CD4-positive, alpha-beta T cell (primary cell): ENCODE measurements at places on chromosomes 5 and 9.

DNA sequence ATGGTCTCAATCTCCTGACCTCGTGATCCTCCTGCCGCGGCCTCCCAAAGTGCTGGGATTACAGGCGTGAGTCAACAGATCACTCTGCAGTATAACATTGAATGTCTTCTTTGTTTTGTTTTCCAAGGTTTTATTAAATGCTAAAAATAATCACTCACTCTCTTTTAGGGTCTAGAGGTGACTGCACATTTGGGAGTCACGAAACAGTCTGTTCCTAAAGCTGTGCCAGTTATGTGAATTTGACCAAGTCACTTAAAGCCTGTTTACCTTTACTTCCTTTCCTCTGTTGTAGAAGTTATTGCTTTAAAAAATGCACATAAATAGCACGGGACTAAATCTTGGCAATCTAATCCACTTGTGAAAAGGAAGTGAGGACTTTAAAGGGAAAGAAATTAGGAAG is 304.9 kb upstream of the PTGER4 start:
- DNase-seq: no peak

- no peak for DNase-seq
Observed at GRCh38 chr9:115353681-115354080, 235.7 kb upstream of the TNC start.

DNA sequence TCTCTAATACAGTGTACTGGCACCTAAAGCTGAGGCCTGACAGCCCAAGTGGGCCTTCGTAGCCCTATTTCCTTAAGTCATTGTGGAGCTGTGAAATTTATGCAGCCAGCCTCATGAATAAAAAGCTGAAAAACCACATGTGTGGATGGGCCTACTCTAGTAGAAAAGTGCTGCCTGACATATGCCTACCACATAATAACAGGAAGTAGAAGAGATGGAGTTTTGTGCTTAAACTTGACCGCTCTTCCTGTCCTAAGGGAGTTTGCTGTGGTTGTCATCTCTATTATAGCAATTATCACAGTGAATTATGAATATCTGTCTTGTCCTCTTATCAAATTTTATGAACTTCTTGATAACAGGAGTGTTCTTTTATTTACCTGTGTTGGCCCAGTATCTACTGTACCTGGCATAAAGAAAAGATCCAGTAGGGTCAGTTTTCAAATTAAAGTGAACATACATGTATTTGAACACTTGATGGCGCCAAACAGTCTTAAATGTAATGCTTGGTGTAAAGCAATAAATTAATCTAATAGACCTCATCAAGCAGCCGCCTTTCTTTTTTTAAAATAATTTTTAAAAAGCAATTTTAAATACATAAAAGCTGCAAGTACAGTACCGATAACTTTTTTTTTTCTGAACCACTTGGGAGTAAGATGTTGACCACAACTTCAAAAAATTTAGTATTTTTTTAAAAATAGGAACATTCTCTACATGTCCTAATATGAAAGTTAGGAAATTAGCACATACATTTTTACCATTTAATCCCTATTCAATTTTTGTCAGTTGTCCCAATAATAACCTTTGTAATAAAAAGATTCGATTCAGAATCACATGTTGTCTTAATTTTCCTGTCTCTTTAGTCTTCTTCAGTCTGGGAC is 51.0 kb downstream of the FKTN start:
- DNase-seq: no peak

GRCh38 chr9:74025402-74025925 is 471.7 kb upstream of the RORB start:
- DNase-seq: no peak

- DNase-seq: no peak
Observed at GRCh38 chr5:15704397-15704947, 204.5 kb downstream of the FBXL7 start.

- no peak for DNase-seq
Observed at GRCh38 chr5:52582313-52582712, 205.4 kb upstream of the ITGA1 start.

GRCh38 chr5:77621440-77621839 is 17.1 kb downstream of the OTP start:
- no peak for DNase-seq

DNA sequence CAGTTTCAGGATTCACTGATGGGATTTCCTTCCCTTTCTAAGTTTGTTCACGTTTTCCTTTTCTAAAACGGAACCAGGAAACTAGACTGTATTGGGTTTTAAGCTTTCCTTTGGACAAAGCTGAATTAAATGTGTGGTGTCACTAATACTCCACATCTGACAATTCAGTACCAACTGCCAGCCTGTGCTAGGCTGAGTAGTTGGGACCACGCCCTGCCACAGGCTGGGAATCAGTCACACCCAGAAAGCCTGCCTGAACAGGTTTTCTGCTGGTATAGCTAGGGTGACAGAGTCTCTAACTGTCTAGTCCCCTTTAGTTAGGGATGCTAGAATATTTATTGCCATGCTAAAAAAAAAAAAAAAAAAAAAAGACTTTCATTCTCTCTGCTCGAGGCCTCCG is 15.6 kb downstream of the SPACA9 start:
- DNase-seq: no peak

GRCh38 chr5:168047043-168047668 is 244.3 kb upstream of the WWC1 start:
- DNase-seq: no peak

DNA sequence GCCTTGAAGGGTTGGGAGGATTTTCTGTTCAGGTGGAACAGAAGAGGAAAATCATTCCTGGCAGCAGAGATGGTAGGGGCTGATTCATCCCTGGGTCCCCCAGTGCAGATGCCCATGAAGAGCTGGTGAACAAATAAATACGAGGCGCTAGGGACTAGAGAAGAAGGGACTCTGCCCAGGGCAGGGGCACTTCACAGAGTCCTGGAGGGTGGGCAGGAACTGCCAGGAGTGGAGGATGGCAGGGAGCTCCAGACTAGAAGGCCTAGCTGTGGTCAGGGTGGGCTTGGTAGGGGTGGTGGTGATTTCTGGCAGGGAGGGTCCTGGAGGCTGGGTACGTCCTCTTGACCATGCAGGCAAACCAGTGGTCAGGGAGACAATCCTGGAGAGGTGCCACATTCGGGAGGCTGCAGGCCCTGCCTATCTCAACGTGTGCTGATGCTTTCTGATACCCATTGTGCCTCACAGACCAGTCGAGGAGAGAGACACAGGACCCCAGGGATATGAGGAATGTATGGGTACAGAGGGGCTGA is 69.9 kb downstream of the CRB2 start:
- DNase-seq: no peak

DNA sequence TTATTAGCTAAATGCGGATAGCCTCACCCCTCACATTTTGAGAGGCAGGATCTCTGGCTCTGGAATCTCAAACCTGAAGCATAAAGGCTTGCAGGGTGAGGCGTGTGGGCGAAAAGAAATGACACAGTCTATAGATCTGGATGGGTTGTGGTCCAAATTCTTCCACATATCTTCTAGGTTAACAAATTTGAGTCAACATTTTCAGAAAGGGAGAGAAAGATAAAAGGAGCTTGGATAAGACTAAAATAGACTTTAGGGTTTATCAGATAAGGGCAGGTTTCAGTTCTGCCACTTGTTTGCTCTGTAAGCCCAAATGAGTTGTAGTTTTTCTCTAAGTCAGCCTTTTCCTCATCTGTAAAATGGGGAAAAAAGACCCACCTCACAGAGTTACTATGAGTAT is 220.9 kb downstream of the TRIM32 start:
- DNase-seq: no peak

GRCh38 chr5:4740156-4740555 is 400.0 kb upstream of the ADAMTS16 start:
- DNase-seq: no peak

DNA sequence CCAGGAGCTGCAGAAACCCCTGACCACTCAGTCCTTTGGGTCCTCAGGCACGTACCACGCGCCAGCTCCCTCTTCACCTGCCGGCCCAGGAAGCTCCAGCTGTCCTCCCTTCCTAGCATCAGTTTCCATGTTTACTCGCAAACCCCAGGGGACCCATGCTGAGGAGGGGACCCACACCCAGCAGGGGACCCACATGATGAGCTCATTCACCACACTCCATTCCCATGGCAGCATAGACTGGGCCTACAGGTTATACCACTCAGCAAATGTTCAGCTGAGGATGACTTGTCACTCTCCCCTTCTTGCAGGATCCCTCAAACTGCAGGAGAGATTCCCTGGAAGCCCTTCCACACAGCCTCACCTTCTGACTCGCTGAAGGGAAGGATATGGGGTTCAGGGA is 73.5 kb upstream of the GALNT10 start:
- no peak for DNase-seq

DNA sequence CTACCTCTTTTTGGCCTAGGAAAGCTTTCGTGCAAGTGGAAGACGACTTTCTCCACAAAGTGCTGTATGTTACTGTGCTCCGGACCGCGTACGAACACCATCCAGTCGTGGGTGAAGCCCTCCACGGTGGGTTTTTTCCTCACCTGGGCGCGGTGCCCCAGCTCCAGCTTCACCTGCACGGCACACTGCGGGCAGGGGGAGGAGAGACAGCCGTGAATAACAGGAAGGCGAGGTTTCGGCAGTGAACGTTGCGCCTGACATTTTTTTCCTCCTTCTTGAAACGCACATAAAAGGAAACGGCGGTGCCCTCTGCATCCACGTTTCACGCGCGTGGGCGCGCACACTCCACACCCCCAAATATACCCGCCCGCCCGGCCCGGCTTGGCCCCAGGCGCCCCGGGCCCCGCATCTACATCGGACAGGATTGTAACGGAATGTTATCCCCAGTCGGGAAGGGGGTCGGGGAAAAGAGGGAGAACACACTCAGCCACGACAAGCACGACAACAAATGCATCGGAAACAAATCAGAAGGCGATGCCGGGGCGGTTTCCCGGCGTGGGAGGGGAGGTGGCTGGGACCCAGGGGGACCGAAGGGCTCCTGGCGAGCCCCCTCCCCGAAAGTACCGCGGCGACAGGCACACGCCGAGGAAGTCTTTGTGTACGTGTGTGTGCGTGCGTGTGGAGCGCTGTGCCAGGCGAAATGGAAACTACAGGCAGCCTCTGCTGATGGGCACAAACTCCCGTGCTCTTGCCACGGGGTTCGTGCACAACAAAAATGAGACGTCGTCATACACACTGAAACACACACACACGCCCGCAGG is 1.4 kb downstream of the MLLT3 start:
- peak; percentile 80 for DNase-seq

DNA sequence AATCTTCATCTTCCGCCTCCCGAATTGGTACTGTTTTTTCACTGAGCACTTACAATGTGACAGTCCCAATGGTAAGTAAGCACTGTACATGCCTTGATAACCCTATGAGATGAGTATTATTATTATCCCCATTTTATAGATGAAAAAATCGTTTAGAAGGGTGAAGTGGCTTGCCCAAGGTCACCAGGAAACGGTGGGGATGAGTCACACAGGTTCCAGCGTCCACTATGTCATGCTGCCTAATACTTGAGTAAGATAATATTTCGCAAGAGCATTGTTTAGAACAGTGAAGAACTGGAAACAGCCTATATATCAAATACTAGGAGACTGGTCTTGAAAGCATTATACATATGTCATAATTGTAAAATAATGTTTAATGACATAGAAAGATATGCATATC is 12.9 kb downstream of the HAND1 start:
- DNase-seq: no peak

DNA sequence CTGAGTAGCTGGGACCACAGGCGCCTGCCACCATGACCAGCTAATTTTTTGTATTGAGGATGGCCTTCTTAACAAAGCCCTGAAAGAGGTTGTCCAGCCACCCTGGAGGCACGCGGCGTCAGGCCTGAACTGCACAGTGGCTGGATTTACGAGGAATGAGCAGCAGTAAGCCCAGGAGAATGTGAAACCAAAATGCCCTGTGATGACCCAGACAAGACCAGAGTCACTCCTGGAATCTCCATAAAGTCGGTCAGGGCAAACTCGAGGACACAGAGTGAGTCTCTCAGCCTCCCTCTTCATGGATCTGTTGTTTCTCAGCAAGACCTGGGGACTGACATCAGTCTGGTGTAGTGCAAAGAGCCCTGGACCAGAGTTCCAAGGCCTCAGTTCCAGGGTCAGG is 53.2 kb upstream of the C5orf58 start:
- no peak for DNase-seq

DNA sequence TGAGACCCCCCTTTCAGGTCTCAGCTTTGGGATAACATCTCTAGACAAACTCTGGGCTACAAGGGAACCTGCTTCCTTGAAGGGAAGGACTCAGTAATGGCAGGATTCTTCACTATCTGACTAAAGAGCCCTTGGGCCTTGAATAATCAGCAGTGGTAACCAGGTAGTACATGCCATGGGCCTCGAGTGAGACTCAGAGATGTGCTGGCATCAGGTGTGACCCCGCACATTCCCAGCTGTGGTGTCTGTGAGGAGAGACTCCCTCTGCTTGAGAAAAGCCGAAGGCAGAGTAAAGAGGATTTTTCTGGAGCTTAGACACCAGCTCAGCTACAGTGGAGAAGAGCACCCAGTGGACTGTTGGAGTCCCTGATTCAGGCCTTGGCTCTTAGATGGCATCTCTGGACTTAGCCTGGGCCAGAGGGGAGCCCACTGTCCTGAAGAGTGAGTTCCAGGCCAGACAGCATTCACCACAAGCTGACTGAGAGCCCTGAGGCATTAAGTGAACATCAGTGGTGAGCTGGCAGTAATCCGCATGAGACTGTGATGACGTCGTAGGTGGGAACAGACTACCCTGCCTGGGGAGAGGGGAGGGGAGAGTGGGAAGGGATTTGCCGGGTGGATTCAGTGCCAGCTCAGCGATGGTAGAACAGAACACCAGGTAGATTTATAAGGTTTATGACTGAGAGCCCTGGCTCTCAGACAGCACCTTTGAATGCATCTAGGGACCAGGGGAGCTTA is 5.3 kb upstream of the ZNF782 start:
- no peak for DNase-seq

DNA sequence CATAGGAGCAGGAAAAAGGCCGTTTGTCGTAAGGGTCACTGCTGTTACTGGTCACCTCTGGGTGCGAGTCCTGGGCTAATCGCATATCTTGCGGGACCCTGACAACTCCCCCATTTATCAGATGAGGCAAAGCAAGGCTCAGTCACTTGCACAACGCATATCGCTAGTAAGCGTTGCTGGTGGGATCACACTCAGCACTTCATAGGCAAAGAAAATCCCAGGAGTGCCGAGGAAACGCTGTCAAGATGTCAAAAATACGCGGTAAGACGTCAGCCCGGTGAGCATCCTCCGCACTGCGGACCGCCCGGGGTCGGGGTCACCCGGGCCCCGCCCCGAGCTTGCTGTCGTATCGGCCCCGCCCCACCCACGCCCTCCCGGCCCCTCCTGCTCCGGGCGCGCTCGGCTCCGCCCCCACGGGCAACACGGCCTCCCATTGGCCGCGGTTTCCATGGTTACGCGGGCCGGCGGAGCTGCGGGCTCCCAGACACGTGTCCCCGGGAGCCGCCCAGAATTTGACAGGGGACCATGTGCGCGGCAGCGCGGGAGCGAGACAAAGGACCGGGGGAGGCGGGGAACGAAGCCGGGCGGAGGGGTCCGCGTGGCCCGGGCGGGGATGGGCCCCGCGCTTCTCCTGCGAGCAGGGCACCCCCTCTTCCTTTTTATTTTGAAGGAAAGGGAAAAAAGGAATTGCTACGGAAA is 80.2 kb upstream of the IER5L start:
- peak; percentile 83 for DNase-seq

DNA sequence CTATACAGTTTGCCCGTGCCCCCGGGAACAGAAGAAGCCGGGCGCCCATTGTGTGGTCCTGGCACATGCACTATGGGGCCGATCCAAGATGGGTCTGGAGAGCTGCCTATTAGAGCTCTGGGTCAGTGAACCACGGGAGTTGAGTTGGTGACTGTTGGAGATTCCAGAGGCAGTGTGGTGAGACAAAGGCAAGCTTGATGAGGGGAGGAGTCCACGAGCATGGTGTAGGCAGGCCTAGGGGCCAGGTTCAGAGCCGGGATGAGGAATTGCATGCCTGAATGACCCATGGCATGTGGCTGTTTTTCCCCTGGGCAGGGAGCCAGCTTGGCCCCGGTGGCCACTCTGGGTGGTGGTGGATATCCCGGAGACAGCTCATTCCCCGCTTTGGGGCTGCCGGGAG is 84.4 kb upstream of the STC2 start:
- DNase-seq: no peak
